ENCODE measurements at places on chromosomes 11 and 22.

GRCh38 chr11:99716302-99716701, 695.6 kb downstream of the CNTN5 start:
- no peak for DNase-seq
- no peaks in the 10 kb centered on the region for H3K27me3 ChIP-seq
- no peak overlapping the region for H3K27ac ChIP-seq
- no peak overlapping the region for H3K4me3 ChIP-seq
- H3K4me1 ChIP-seq: no peaks in the 10 kb centered on the region
- H3K36me3 ChIP-seq: no peaks in the 10 kb centered on the region

DNA sequence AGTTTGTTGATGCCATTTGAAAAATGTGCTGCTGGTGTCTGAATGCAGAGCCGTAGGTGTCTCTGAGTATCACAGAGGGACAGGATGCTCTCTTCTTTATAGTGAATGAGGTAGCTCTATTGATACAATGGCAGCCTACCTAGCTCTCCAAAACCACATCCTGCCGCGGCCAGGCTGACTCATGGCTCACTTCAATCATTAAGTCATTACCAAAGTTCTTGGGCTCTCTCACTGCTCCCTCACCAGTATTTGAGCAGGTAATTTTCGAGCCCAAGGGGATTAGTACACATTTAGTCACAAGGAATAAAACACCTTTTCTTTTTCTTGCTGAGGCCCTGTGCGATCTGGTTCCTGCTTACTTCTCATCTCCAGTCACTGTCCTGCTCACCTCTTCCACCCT, 509.0 kb upstream of the LARGE1 start:
- H3K4me3 ChIP-seq: no peak overlapping the region
- DNase-seq: no peak
- no peaks in the 10 kb centered on the region for H3K27me3 ChIP-seq
- H3K27ac ChIP-seq: no peak overlapping the region
- no peaks in the 10 kb centered on the region for H3K36me3 ChIP-seq

GRCh38 chr11:20043992-20044391, 116.3 kb downstream of the DBX1 start:
- no peaks in the 10 kb centered on the region for H3K4me1 ChIP-seq
- no peaks in the 10 kb centered on the region for H3K27me3 ChIP-seq
- no peak for DNase-seq
- no peak overlapping the region for H3K27ac ChIP-seq
- H3K4me3 ChIP-seq: no peak overlapping the region

- DNase-seq: no peak
- H3K27ac ChIP-seq: no peak overlapping the region
- no peaks in the 10 kb centered on the region for H3K36me3 ChIP-seq
- no peaks in the 10 kb centered on the region for H3K27me3 ChIP-seq
These were observed 2.9 kb downstream of the MIOX start for GRCh38 chr22:50489363-50490243.

GRCh38 chr11:75527938-75528735, 2.4 kb upstream of the GDPD5 start:
- no peaks in the 10 kb centered on the region for H3K36me3 ChIP-seq
- no peak for DNase-seq
- no peak overlapping the region for H3K4me3 ChIP-seq
- H3K27ac ChIP-seq: no peak overlapping the region
- peaks cover 13% of the 10 kb centered on the region for H3K4me1 ChIP-seq
- H3K27me3 ChIP-seq: peaks cover 19% of the 10 kb centered on the region

- H3K4me1 ChIP-seq: no peaks in the 10 kb centered on the region
- H3K27me3 ChIP-seq: no peaks in the 10 kb centered on the region
- no peak for DNase-seq
- no peak overlapping the region for H3K27ac ChIP-seq
- no peak overlapping the region for H3K4me3 ChIP-seq
- no peaks in the 10 kb centered on the region for H3K36me3 ChIP-seq
These were observed 245.0 kb upstream of the TBCEL start for GRCh38 chr11:120778685-120779490.

DNA sequence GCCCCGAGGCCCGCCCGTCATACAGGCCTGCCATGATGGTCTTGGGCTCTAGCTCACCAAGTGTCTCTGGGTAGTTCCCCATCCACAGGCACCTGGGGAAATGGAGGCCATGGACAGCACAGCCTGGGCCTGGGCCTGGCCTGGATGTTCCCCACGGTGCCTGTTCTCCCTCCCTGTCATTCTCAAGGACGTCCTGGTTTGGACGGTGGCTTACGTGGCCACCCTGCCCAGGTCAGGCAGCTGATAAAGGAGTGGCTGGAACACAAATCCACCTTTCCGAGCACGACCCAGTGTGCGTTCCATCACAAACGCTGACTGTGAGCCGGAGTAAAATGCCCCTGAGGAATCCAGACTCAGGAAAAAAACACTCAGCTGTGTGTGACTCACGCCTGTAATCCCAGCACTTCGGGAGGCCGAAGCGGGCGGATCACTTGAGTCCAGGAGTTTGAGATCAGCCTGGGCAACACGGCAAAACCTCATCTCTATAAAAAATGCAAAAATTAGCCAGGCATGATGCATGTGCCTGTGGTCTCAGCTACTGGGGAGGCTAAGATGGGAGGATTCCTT, 41.2 kb upstream of the TESMIN start:
- no peaks in the 10 kb centered on the region for H3K4me1 ChIP-seq
- no peak overlapping the region for H3K27ac ChIP-seq
- peaks cover 6% of the 10 kb centered on the region for H3K36me3 ChIP-seq
- H3K4me3 ChIP-seq: no peak overlapping the region
- no peak for DNase-seq
- no peaks in the 10 kb centered on the region for H3K27me3 ChIP-seq

Measured in transverse colon (tissue), 4 donors.